ENCODE measurements at places on chromosomes 16 and 17.

DNA sequence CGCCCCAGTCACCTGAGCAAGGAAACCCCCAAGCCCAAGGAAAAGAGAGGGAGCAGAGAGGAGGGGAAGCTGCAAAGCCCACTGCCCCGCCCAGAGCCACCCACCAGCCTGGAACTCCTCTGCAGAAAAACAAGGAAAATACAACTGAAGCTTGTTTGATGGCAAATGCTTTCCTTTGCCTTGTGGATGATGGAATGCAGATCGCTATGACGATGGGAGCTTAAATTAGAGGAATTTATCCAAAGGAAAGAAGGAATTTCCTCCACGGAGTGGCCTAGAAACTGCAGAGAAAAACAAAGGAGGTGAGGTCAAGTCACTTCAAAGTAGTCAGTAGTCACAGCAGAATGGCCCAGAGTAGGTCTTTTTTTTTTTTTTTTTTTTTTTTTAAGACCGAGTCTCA, 31.5 kb upstream of the ASGR2 start:
- DNase-seq: no peak

DNA sequence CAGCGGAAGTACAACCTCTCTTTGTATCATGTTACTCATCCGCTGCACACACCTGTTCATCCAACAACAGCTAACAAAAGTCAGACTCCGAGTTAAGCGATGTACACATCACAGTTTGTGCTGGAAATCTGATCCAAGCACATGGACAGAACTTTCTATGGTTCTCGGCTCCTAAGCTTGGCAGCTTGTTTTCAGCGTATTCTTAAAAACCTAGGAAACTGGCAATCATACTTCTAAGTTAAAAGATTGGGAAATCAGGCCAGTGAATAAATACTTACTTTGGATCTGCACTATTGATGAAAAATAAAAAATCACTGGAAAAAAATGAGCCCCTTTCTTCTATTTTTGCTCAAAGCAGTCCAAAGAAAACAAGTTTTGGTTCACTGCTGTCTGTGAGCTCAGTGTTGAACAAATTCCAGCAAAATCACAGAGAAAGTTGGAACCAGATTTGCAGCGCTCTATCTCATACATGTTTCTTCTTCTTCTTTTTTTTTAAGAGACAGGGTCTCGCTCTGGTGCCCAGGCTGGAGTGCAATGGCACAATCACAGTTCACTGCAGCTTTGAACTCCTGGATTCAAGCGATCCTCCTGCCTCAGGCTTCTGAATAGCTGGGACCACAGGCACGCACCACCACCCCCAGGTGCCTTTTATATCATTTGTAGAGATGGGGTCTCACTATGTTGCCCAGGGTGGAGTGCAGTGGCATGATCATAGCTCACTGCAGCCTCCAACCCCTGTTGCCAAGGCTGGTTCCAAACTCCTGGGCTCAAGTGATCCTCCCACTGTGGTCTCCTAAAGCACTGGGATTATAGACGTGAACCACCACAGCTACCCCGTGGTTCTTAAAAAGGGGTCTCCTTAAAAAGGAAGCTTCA, 71.6 kb upstream of the CREBBP start:
- DNase-seq: no peak

DNA sequence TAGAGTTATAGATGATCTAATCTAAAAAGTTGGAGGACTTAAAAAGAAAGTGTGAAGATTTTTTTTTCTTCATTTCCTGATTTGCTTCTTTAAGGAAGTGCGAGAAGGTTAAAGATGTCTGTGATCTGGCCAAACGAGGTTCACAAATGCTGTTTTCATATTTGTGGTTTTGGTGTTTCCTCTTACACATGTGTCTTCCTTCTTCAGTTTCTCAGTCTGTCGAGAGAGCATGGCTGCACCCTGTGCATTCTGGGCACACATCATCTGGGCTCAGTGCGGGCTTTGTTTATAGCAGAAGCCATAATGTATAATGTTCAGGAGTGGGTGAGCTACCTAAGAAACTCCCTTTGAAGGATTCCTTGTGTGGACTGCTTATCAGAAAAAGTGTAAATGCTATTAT, 260.4 kb upstream of the TBX2 start:
- peak; percentile 23 for DNase-seq

DNA sequence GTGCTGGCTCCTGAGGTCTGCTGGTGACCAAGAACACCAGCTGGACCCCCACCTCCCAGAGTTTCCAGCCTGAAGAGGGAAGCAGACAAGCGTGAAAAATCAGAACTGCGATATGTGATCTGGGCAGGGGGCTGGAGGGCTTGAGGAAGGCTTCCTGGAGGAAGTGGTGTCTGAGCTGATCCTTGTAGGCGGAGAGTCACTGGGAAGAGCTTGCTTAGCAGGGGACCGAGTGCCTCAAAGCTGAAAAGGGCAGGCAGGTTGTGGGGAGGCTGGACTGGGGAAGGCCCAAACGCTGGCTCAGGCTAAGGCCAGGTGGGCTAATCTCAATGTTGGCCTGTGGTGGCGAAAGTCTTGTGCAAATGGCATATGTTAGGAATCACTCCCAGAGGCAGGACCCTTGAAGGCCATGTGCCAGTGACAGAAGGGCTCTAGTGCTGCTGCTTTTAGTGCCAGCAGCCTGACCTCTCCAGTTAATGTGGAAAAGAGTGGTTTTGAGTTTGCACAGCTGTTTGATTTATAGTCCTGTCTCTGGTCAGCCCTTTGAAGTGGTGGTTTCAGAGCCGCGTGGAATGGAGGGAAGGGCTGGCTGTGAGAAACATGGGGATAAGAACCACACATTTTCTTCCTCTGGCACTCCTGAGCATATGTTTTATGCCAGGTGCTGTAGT, 85.3 kb upstream of the LGALS9 start:
- no peak for DNase-seq

DNA sequence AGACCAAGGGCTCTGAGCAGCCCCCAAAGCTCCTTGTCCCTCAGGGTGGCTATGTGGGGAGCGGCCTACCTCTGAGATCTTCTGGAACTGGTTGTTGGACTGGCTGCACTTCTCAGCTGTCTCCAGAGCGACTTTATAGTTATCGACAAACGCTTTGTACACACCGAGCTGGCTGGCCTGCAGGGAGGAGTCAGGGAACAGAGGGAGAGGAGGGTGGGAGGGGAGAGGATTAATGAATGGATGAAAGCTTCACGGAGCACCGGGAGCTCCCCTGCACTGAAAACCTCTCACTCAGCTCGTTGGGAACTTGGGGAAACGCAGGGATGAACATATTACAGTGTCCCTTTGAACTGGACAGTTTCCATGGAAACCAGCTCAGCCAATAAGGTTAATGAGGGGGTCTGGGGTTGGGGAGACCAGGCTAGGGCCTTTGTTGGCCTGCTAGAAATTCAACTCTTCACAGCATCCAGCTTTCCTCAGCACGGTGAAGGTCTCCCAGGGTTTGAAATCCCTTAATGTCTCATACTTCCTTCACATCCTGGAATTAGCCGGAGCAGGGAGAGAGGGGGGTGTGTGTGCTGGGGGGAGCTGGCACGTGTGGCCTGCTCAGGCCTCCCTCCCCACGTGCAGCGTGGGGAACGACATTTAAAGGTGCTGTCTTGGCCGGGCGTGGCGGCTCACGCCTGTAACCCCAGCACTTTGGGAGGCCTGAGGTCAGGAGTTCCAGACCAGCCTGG, 86.7 kb downstream of the TIMM22 start:
- no peak for DNase-seq

DNA sequence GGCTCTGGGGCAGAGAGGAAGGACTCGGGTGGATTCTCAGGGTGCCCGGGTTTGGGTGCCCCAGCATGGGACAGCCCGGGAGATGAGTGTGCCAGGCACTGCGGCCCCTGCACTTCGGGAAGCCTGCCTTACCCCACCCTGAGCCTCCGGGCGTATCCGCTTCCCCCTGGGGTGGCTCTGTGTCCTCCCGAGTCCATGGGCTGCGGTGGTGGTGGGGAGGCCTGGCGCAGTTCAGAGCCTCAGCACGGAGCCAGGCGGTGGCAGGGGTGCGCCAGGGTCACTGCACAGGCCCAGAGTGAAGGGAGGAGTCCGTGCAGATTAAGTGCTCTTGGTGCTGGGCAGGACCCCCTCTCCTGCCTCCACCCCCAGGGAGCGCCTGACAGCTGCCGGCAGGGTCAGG, 20.7 kb downstream of the MYBBP1A start:
- no peak for DNase-seq

- no peak for DNase-seq
These were observed 22.6 kb downstream of the SRCAP start for GRCh38 chr16:30721606-30722005.

GRCh38 chr17:82077617-82078358, 12.2 kb upstream of the DUS1L start:
- DNase-seq: peak; percentile 75

DNA sequence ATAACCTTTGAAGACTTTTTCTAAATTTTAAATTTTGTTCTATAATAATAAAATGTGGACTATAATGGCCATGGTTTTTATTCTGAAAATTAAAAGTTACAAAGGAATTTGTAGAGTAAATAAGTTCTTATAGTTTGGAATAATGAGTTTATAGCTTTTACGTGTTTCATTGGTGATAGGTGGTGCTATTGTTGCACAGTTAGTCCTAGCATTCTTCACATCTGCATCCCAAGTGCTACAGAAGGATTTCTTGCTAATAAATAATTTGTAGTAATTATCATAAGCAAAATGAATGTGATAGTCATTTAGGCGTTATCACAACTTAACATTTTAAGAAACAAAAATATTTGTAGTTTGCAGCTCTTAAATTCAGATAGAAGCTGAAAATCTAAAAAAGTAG, 67.9 kb downstream of the BCAS3 start:
- no peak for DNase-seq

GRCh38 chr16:693364-693763, 3.2 kb upstream of the WDR24 start:
- no peak for DNase-seq

DNA sequence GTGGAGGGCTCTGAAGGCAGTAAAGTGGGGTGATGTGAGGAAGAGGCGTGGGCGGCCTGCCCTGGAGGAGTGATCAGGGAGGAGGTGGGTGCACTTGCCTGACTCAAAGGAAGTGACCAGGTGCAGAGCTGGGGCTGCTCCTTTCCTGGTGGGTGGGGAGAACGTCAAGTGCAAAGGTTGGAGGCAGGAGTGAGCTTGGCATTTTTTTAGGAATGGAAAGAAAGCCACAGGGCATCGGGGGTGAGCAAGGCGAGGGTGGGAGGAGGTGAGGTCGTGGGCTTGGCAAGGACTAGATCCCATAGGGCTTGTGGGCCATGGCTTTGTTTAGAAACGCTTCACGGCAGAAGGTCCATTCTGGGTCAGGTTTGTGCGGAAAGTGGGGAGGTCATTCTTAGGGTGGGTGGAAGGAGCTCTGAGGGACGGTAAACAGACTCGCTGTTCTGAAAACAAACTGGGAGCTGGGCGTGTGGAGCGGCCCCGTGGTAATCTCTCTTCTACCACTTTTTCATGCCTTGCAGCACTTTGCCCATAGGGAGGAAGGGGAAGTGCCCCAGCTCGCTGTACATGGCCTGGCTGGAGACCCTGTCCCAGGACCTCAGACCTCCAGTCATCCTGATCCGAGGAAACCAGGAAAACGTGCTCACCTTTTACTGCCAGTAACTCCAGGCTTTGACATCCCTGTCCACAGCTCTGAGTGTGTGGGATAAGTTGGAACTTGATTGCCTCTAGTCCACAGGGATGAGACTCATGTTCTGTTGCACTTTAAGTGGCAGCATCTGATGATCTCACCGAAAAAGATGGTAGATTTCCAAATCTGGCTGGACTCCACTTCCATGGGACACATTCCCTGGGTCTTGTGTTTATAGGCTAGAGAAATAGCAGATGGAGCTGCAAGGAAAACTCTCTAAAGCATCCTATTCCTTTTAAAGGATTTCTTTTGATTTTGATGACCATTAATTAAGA, 18.9 kb upstream of the HERPUD1 start:
- peak; percentile 42 for DNase-seq

DNA sequence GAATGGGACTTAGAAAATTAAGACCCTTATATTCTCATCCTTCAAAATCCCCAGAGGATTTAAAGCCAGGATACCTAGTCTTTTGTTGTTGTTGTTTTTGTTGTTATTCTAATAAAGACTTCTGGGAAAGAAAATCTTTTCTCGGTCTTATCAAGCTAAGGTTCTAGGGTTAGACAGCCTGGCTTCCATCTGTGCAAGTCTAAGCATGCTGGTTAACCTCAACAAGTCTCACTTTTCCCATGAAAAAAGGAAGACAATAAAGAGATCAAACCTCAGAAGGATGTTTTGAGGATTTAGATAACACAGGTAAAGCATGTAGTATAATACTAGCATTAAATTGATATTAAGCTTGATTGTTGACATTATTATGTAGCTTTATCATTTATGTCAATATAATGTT, 486.4 kb upstream of the SOX9 start:
- no peak for DNase-seq

GRCh38 chr16:75216127-75216526, 2.7 kb upstream of the CTRB1 start:
- DNase-seq: no peak

DNA sequence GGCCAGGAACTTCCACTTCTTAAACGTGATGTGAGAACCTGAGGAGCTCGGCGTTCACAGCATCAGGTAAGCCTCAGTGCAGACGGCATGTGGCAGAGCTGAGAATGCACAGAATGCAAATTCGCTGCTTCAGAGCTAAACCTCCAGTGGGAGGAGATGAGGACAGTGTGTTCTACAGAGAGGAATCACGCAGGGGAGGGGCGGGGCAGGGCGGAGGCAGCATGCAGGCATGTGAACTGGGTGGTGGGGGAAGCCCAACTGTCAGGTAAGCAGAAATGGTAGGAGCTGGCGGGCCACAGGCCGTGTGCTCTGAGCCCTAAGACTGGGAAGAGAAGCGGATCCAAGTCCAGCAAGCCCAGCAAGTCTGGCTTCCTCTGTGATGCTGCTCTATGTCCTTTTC, 94.7 kb downstream of the ZNF778 start:
- no peak for DNase-seq

GRCh38 chr17:38768417-38768816, 15.9 kb downstream of the PSMB3 start:
- no peak for DNase-seq

DNA sequence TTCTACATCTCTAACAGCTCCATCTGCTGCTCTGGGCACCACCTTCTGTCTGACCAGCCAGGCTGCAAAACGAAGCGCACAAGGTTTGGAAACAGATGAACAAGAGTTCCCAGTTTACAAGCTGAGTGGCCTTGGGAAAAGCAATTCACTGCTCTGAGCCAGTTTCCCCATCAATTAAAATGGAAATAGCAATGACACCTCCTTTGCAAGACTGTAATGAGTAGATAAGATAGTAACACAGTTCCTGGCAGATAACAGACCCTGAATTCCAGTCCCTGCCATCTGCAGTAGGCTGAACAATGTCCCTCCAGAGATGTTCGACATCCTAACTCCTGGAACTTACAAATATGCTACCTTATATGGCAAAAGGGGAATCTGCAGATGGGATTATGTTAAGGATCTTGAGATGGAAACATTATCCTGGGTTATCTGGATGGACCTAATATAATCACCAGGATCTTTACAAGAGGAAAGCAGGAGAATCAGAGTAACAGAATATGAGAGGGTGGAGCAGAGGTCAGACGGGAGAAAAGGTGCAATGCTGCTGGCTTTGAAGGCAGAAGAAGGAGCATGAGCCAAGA, 27.9 kb downstream of the CPPED1 start:
- no peak for DNase-seq

- no peak for DNase-seq
These were observed 23.9 kb downstream of the RHBDL3 start for GRCh38 chr17:32289471-32290070.

All from large intestine (tissue), 12 donors.